ENCODE measurements at places on chromosomes 6 and 20.

GRCh38 chr20:62652041-62652893, 10.0 kb downstream of the SLCO4A1 start:
- peak; percentile 32 for DNase-seq

DNA sequence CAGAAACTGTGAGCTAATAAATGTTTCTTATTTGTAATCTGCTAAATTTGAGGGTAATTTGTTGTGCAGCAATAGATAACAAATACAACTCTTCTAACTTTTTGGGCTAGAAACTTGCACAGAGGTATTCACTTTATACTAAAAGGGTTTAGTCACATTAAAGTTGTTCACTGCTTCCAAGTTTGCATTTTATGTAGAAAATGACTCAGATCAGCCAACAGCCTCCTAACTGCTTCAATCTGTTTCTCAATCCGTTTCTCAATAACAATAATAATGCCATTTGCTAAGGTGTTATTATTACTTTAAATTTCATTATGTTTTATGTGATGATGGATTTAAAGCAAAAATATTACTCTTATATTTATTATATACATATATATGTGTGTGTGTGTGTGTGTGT, 213.9 kb downstream of the CENPW start:
- no peak for DNase-seq

DNA sequence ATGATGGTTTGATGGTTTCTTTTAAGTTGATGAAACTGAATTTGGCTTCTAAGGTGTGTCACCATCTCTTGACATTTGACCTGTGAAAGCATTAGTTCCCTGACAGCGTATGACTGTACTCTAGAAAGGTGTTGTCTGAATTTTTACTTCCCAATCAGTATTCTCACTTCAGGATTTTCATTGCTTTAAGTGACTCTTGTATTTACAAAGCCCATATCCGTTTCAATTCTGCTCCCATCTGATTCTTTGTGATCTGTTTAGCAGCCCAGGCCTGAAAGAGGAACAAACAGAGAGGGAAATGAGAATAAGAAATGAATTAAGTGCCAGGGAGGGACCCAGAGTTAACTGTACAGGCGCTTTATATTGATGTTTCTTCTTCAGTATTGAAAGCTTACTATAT, 73.7 kb downstream of the FARS2 start:
- no peak for DNase-seq

DNA sequence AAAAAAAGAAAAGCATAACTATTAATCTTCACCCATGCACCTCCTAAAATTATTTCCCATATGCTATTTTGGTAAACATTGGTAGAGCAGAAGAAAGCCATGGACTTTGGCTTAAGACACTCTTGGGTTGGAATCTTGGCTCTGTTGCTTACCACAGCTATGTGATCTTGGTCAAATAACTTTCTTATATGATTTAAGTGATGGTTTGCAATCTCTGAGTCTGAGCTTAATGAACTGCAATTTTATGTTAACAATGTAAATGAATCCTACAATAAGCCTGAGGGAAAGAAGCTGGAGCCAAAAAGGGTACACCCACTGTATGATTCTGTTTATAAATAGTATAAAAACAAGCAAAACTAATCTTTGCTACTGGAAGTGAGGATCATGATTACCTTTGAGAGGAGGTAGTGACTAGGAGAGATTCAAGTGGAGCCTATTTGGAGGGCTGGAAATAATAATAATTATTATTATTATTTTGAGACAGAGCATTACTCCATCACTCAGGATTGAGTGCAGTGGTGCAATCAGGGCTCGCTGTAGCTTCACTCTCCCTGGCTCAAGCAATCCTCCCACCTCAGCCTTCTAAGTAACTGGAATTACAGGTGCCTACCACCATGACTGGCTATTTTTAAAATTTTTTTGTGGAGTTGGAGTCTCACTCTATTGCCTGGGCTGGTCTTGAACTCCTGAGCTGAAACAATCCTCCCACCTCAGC, 34.5 kb downstream of the ABRACL start:
- DNase-seq, result no peak

GRCh38 chr6:139764498-139764986, 390.1 kb upstream of the CITED2 start:
- DNase-seq, result no peak

GRCh38 chr20:11205769-11206362, 532.1 kb upstream of the JAG1 start:
- no peak for DNase-seq

- DNase-seq, result peak; percentile 18
These were observed 14.9 kb upstream of the FAM210B start for GRCh38 chr20:56343861-56344381.

DNA sequence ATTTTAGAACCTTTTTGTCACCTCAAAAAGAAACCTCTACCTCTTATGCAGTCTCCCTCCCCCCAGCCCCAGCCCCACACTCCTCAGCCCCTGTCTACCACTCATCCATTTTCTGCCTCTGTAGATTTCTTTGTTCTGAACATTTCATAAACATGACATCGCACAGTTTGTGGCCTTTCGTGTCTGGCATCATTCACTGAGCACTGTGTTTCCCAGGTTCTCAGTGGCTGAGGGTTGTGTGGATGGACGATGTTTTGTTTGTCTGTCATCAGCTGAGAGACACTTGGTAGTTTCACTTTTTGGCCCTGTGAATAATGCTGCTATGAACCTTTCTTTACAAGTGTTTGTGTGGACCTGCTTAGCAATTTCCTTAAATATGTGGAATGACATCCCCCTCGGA, 64.5 kb downstream of the FAM120B start:
- DNase-seq, result no peak

GRCh38 chr20:44970243-44970757, 4.0 kb downstream of the STK4 start:
- DNase-seq, result no peak

DNA sequence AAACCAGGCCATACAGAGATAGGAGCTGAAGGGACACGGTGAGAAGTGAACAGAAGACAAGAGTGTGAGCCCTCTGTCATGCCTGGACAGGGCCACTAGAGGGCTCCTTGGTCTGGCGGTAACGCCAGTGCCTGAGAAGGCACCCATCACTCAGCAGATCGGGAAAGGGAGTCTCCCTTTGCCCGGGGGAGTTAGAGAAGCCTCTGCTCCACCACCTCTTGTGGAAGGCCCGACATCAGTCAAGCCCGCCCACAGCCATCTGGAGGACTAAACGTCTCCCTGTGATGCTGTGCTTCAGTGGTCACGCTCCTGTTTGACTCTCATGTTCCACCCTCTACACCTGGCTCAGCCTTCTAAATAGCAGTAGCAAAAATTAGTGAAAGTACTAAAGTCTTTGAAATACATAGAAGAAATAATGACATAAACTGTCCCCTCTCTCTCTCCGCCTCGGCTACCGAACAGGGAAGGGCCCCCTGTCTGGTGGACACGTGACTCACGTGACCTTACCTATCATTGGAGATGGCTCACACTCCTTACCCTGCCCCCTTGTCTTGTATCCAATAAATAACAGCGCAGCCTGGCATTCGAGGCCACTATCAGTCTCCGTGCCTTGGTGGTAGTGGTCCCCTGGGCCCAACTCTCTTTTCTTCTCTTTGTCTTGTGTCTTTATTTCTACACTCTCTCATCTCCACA, 66.7 kb downstream of the RPP21 start:
- DNase-seq, result no peak

- no peak for DNase-seq
These were observed 190.4 kb upstream of the ARG1 start for GRCh38 chr6:131382631-131383030.

DNA sequence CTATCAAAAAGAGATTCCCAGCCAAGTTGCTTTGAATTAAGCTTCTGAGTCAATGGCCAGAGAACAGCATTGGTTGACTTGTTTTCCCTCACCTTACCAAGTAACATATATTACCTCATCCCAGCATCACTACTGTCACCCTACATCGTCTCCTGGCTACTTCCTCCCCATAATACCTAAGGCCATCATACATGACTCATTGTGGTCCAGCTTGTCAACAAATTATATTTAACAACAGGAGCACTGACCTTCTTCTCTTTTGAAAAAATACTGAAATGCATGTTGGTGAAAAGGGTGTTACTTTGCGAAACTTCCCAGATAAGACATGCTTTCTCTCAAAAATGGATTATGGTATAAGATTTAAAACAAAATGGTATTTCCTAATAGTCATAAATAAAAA, 106.9 kb downstream of the TBX18 start:
- no peak for DNase-seq

- DNase-seq, result no peak
These were observed 486.3 kb downstream of the GRIK2 start for GRCh38 chr6:101879782-101880181.

DNA sequence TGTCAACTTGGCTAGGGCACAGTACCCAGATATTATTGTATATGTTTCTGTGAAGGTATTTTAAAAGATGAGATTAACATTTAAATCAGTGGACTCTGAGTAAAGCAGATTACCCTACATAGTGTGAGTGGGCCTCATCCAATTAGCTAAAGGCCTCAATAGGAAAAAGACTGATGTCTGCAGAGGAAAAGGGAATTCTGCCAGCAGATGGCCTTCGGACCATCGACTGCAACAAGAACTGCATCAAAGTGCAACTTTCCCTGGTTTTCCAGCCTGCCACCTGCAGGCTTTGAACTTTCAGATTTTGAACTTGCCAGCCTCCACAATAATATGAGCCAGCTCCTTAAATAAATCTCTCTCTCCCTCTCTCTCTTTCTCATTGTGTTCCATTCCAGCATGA, 80.5 kb downstream of the IMPG1 start:
- no peak for DNase-seq

DNA sequence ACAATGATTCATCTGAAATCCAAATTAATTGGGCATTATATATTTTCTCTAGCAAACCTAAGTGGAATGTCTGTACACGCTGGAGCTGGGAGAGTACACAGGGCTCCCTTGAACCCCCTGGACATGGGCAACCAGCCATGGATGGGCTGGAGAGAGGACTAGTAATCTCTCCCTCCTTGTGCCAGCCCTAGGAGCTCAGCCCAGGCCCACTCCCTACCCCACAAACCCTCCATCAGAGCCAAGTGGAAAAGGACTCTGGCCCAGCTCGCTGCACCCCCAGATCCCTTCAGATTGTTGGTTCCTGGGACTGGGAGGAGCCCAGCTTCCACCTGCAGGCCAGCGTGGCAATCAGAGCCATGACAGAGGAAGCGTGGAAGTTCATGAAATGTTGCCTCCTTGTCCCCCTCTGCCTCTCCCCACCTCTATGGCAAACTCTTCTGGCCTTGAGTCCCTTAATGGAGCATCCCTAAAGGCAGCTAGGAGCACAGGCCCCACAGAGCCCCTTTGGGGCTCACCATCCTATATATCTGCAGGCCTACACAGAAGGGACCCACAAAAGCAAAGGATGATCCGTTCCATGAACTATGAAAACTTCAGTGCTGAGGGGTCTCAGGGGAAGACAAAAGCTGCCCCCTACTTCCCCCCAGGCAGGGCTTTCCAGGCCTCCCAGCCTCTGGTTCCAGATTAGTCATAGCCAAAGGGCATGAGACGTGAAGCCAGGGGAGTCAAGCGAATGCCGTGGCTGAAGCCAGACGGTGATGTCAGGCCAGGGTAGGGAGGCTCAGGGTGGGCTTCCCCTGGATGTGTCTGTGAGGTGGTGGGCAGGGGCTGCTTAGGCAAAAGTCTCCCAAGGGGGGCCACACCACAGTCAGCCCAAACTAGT, 126.4 kb upstream of the MAFB start:
- no peak for DNase-seq

DNA sequence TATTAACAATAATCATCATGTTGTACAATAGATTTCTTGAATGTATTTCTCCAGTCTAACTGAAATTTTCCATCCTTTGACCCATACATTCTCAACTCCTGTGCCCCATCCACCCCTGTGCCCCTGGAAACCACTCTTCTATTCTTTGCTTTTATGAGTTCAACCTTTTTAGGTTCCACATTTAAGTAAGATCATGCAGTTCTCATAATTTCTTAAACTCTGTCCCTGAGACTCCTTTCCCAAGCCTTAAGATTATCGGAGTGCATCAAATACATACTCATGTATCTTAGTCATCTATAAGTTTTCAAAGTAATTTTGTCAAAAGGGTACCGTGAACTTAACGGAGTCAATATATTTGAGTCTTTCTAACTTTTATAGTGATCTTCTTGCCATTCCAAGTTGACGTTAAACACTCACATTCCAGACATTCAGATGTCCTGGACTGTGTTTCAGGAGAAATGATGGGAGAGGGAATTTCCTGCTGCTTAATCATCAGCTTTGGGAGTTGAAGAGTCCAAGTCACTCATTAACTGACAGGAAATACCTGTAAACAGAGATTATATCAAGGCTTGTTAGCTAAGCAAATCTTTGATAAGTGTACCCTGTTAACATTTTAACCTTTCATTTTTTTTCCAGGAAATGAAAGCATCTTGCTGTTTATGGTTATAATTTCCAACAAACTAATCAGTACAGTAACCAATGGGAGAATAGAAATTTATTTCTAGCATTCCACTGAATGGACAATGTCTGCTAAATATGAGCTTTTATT, 73.3 kb downstream of the ADGRG6 start:
- DNase-seq, result no peak

DNA sequence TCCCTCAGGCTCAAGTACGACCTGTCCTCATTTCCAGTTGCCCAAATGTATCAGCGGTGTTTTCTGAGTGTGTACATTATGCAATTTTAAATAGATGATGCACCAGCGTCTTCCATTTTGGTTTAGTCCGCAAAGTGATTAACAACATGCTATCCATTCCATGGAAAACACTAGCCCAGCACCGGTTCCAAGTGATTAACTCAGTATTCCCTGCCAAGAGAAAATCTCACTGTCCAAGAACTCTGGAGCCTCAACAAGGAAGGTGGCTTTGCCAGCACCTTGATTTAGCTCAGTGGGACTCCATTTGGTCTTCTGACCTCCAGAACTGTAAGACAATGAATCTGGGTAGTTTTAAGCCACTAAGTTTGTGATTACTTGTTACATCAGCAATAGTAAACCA, 107.2 kb downstream of the FOXC1 start:
- DNase-seq, result no peak

- DNase-seq, result no peak
These were observed at the start of gene GPSM3 for GRCh38 chr6:32192608-32193039. Gene GPSM3 (minus strand): TSS chr6:32192643. CDS start chr6:32192513, 130 bp downstream.

GRCh38 chr6:135261872-135262725, 81.0 kb downstream of the MYB start:
- no peak for DNase-seq

- no peak for DNase-seq
These were observed 3.1 kb downstream of the TREML4 start for GRCh38 chr6:41231246-41231645.

- no peak for DNase-seq
These were observed 695.2 kb downstream of the QKI start for GRCh38 chr6:164109770-164110140.

GRCh38 chr6:148182378-148182777, 160.3 kb upstream of the SASH1 start:
- DNase-seq, result no peak

- DNase-seq, result no peak
These were observed 43.4 kb upstream of the CDYL start for GRCh38 chr6:4732691-4733315.
